NK-92 treated with Interleukin-12 subunit alpha and Interleukin-12 subunit beta, amount 100 ng/mL, for 24 hours (cell line): ENCODE measurements at places on chromosomes 13 and 19.

DNA sequence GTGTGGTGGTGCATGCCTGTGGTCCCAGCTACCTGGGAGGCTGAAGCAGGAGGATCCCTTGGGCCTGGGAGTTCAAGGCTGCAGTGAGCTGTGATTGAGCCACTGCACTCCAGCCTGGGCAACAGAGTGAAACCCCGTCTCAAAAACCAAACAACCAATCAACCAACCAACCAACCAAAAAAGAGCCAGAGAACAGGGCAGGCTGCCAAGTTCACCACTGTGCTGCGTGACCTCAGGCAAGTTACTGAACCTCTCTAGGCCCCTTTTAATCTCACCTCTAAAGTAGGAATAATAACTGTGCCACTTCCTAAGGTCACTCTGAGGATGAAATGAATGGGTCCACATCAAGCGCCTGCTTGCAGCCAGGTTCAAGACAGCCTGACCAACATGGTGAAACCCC lies 16.9 kb downstream of the TJP3 start:
- no peak for DNase-seq

GRCh38 chr19:3710265-3710812 lies 2.2 kb downstream of the TJP3 start:
- no peak for DNase-seq

- no peak for DNase-seq
Observed at GRCh38 chr13:98485561-98485960, 91.3 kb downstream of the STK24 start.

GRCh38 chr13:27267596-27267995 lies 3.0 kb upstream of the RASL11A start:
- DNase-seq: no peak

DNA sequence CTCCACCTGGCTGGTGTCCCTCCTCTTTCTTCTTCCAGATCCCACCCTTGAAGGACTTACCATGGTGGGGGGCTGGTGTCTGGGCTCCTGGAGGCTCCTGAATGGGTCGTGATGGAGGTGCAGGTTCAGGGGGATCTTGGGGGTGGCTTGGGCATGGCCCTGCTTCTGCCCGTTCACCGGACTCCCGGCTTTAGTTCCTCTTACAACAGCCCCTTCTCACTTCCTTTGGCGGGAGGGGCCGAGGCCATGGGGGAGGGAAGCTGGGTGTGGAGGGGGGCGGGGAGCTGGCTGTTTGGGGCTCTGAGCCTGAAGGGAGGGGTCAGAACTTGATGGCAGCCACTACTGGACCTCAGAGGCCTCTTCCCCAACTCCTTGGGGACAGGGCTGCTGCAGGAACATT lies at the start of gene MYO1F:
Gene MYO1F (minus strand): TSS at position 196 of the 400 bp plus-strand sequence. CDS start 133 bp downstream, at position 63.
- peak; percentile 34 for DNase-seq

DNA sequence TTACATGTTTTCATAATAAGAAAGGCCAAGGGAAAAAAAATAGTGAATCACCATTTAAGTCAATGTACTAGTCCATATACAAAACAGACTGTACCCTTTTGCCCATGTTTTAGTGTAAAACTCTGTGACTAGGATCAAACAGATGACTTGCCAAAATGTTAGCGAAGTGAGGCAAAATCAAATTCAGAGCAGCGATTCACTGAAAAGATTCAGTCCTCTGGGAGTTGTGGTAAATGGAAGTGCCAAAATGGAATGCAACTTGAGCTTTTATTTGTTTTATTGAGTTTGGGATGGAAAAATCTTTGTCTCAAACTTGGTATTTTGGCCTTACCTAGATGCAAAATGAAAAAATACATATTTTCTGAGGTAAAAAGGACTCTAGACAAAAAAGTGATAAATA lies 9.1 kb downstream of the CDADC1 start:
- no peak for DNase-seq

DNA sequence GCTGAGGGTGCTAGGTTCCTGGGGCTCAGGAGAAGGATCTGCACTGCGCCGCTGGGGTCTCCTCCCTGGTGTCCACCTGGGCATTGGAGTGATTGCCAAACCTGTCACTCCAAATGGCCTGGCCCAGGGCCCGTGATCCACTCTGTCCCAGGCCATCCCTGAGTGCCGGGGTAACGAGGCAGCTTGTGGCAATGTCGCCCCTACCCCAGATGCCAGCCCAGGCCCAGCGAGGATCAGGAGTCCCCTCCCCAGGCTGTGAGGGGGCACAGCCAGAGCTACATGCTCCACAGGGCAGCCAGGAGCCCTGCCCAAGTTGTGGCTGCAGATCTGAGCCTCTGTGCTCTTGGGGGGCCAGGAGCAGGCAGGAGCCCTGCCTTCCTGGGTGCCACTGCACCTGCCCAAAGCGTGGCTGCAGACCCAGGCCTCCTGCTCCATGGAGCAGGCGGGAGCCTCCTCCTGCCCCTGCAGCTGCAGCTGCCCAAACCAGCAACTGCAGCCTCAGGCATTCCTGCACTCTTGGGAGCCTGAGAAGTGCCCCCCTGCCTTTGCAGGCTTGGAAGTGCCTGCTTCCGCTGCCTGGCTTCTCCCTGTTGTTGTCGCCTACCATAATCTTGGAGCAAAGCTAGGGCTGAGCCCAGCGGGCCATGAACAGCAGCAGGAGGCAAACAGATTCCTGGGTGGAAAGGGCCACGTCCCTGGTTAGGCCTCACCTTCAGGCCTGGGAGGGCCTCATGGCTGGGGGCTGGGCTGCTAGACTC lies 4.6 kb downstream of the IGFL4 start:
- no peak for DNase-seq

GRCh38 chr13:40933508-40934204 lies 85.5 kb downstream of the ELF1 start:
- DNase-seq: no peak

DNA sequence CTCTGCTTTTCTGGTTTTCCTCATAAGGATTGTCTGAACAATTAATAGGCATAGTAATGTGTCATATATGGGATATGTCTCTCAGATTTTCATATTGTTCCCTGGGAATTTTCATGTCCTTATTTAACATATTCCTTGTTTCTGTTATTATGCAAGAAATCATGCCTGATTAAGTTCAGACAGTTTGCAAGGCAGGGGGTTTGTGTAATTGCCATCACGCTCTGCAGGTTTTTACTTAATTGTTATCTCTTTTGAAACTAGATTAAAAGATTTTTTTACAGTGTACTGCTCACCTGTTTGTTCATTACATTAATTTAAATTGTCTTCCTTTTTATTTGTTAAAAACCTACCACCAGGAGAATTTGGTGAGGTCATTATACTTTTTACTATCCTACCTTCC lies 1253.2 kb upstream of the PRR20A start:
- DNase-seq: no peak

- no peak for DNase-seq
Observed at GRCh38 chr19:50147462-50148423, 15.3 kb downstream of the IZUMO2 start.

- DNase-seq: no peak
Observed at GRCh38 chr13:44768239-44768638, 192.1 kb upstream of the TSC22D1 start.

DNA sequence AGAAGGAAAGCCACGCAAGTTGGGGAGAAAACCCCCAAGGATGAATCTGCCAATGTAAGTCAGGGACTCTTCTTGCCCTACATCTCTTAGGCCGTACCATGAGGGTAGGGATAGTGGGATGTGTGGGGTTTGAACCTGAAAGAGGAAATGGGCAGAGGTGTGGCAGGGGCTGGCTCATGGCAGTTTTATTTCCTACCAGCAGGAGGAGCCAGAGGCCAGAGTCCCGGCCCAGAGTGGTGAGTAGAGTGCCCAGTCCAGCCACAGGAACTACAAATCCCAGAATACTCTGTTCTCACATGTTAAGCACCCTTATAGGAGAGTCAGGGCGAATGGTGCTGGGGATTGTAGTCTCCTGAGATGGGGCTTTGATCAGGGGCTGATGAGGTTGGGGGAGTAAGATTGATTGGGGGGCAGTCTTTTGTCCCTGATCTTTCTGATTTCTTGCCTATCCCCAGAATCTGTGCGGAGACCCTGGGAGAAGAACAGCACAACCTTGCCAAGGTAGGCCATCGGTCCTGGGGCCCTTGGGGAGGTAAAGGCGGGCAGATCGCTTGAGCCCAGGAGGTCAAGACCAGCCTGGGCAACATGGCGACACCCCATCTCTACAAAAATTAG lies 16.5 kb downstream of the VASP start:
- peak; percentile 29 for DNase-seq
